ENCODE measurements at places on chromosomes 4 and X.

GRCh38 chr4:6856391-6856790, 53.2 kb upstream of the TBC1D14 start:
- no peak for DNase-seq

GRCh38 chr4:178693816-178694215, 1251.6 kb upstream of the AGA start:
- DNase-seq: no peak

DNA sequence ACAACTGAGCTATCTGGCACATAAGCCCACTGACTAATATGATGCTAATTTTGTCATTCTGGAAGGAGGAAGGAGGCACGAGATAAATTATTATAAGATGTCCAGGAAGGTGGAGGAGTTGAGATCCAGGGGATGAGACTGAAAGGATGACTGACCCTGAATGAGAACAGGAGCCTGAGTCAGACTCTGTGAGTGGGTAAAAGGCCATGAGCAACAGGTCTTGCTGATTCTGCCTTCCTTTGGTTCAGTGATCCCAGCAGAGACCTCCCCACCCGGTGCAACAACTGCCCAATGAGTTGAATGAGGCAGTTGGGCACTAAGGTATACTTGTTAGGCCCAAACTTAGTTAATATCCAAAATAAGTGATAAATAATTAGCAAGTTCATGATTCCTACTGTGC, 238.1 kb upstream of the GPC4 start:
- DNase-seq: no peak

GRCh38 chr4:142265536-142265935, 580.6 kb downstream of the INPP4B start:
- no peak for DNase-seq

DNA sequence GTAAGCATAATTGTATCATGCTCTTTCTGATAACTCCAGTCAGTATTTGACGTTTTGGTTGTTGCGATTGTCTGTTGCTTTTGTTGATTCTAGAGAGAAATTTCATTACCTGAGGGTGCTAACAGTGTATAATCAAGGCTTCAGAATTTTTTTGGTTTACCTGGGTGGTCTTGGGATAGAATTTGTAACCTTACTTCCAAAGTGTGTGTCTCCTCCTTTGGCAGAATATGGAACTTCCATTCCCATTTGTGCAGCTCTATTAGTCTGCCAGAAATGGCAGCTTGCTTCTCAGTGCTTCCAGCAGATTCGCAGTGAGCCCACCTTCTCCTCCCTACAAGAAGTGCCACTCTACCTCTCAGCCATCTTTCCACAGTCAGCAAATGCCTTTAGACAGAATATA, 5.3 kb downstream of the COPS4 start:
- DNase-seq: no peak

DNA sequence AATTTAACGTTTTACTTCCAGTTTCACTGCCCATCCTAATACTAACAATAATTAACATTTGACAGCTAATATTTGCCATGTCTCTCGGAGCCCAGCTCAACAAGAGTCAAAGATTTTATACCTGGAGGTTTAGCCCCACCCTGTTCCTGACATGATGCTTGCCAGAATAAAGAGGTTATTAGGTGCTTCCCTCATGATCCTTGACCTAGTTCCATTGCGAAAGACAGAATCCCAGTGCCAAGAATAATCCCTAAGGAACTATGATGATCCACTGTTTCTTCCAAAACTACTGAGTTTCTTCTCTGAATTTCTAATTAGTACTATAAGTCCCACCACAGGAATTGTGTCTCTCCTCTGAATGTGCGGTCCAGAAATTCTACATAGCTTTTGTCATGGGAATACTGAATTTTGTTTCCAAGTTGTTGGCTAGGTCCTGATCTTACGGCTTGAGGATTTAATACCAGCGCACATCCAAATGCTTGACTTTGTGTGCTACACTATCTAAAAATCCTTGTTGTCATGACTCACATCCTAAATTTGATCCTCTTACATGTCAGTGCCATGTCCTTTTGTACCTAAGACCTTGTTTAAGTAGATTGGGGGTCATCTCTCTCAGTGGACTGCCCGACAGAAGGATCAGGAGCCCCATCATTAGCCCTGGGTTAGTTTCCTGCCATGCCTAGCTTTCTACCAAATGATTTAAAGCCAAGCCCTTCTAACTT, 23.1 kb downstream of the ANTXR2 start:
- DNase-seq: no peak

GRCh38 chr4:70984589-70984988, 8.9 kb upstream of the DCK start:
- DNase-seq: no peak

DNA sequence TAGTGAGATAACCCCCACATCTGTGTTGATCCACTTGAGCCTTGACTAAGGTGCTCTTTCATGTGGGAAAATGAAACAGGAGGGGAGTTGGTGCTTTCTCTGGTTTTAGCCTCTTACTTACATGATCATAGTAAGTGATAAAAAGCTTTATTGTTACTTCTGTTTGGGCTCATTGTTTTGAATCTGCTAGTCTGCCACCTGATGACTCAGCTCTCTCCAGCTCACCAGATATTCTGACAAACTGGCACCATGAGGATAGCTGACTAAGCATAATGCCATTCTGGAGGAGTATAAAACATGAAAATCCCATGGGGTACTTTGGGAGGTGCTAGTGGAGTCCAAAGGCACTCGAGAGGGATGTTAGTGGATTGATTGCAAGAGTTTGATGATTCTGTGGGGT, 824.0 kb downstream of the RAPGEF2 start:
- DNase-seq: no peak

DNA sequence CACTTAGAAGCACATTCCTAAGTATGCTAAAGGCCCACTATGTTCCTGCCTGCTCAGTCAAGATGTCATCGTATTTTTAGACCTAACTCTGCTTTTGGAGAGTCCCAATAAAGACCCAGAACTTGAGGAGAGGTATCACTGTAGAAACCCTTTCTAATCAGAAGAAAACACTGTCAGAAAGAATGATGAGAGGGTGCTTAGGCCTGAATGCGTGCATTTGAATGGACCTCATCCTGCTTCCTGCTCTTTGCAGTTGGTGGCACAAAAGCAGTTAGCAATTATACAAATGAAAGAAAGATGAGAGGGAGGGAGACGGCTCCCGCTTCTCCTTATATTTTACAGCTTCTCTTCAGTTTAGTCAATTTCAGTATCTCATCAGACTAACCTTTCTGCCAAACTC, 987.2 kb downstream of the CCSER1 start:
- DNase-seq: no peak

- peak; percentile 72 for DNase-seq
Observed at GRCh38 chrX:71128915-71129765, 10.7 kb downstream of the MED12 start.

DNA sequence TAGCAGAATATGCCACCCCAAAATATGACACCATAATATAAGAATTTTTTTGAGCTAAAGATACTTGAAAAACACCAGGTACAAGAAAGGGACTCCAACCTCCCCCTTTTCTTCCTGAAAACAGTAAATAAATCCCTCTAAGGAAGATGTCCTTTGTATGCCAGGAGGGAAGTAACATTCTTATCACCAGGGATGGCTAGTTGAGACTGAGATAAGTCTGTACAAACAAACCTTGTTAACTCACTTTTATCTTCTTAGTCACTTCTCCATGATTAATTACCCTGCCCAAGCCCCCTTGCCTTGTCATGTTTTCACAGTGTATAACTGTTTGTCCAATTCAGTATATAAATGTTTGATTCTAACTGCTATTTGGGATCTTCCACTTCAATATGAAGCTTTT, 888.0 kb downstream of the PCDH18 start:
- DNase-seq: no peak

GRCh38 chr4:48538358-48538757, 48.3 kb downstream of the ZAR1 start:
- DNase-seq: no peak

DNA sequence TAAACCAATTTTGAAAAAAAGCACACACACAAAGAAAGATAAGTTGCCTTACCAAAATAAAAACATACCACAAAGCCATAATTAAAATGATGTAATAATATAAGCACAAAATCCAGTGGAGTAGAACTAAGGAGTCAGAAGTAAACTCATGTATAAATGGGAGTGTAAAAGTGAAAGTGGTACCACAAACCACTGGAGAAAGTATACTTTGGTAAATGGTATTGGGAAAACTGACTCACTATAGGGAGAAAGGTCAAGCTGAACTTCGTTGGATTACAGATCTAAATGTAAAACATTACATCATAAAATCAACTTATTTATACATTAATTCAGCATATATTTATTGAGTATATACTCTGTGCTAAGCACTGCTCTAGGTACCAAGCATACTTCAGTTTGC, 46.3 kb upstream of the HHIP start:
- DNase-seq: no peak

GRCh38 chr4:89482251-89482650, 174.7 kb upstream of the GPRIN3 start:
- no peak for DNase-seq

DNA sequence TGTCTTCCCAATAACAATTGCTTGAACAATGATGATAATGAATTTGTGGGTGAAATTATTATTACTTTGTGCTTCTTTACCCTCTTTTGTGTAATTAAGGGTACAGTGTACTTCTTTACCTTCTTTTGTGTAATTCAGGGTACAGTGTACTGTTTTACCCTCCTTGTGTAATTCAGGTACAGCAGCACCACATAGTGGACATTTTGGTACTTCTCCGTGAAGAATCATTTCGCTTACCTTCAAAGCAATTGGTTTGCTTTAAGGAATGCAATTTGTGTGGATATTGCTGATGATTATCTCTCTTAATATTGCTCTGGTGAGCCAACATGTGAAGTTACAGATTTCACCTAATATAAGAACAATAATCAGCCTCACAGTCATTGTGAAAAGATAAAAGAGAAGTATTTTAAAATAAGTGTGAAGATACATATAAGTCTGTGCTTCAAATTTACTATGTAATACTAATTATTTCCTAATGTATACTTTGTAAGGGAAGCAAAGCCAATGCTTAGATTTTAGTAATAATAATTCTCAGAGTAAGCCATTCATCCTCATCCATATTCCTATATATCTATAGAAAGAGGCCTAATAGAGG, 27.2 kb upstream of the SEC24B start:
- DNase-seq: no peak

- no peak for DNase-seq
Observed at GRCh38 chrX:129769467-129770154, 10.1 kb upstream of the SASH3 start.

- no peak for DNase-seq
Observed at GRCh38 chrX:13965531-13965930, 64.2 kb downstream of the GEMIN8 start.

GRCh38 chrX:123361371-123361770, 177.3 kb downstream of the GRIA3 start:
- DNase-seq: no peak

DNA sequence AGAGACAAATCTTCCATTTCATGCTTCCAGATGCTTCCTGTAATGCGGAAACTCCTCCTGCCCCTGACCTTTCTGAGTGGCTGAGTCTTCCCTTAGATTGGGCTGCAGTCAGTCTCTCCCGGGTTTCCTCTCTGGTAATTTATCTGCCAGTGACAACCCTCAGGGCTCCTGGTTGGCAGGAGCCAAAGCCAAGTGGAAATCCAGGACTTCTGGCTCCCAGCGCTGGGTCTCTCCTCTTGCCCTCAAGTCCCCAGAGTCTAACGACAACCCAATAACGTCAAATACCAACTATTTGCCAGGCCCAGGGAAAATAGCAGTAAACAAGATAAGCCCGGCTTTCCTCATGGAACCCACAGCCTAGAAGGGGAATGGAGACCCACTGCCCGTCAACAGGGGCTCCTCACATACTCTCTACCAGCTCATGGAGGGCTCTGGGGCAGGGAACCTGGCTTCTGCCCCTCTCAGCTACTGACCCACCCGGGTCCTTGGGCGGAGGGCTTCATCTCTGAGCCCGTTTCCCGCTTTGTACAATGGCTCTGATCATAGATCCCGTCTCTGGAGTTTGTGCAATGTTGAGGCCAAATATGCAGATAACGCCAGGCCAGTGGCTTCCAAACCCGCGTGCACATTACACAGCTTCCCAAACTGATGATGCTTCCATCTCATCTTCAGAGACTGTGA, 1.1 kb upstream of the TBC1D14 start:
- DNase-seq: no peak

- no peak for DNase-seq
Observed at GRCh38 chr4:100190643-100191600, 654 bp upstream of the DDIT4L start.

- DNase-seq: no peak
Observed at GRCh38 chr4:93749292-93749761, 79.2 kb upstream of the ATOH1 start.

GRCh38 chr4:184937030-184937710, 81.1 kb upstream of the HELT start:
- no peak for DNase-seq

DNA sequence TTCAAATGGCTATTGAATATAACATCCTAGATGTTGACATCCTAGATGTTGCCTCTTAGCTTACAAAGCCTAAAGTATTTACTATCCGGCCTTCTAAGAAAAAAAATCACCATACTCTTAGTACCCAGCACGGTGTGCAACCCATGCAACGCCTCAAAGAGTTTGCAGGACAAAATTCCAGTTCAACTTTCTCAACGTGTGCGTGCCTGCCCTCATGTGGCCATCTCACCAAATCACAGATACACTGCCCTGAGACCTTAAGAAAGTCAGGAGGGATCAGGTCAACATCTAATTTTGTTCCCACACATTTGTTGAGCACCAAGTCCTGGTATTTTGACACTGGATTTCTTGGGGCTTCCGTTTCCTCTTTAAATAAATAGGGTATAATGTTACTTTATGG, 68.3 kb downstream of the CRMP1 start:
- no peak for DNase-seq

DNA sequence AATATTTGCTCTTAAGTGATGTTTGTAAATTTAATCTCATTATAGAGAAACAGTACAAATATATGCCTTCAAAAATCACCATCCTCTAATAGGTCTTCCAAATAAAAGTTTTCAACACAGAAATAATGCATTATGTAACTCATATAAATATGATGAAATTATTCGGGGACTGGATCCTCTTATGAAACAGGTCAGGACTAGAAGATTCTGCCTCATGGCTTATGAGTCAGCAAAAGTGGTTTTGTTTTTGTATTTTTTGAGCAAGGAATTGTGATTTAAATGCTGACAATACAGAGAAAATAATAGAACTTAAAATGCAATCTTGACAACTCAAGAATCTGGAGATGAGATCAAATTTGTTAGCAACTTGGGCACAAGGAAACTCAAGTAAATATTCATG, 179.7 kb upstream of the NDP start:
- no peak for DNase-seq

All from ureter (tissue), 1 donor.